Muscle of arm (tissue), 14 donors: ENCODE measurements at places on chromosomes 16 and 17.

DNA sequence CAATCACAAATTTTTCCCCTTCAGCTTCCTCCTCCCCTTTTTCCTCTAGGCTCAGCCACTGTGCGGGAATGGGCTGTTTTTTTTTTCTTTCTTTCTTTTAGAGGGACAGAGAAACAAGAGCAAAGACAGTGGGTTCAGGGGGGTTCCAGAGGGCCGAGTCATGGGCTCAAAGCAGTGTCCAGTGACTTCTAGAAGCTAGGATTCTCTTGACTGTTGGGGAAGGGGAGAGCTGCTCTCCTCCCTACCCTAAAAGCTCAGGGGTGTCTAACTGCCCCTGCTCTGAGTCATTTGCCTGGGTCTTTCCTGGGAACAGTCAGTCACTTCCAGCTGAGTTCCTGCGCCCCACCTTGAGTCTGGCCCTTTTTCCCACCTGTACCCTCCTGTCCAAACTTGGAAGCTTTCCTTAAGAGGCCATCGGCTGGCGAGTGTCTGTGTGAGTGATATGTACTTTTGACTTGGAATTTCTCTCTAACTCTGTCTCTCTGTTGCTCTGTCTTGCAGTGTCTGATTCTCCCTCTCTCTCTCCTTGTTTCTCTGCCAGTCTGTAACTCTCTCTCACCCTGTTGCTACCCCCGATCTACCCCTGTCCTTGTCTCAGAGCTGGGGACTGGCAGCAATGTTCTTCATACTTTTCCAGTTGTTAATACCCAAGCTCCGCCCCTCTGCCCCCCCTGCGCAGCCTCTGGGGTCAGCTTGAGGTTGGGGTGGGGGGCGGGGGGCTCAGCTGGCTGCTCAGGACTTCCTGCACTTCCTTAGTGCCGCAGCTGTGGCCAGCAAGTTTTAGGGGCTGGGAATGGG is 2.4 kb downstream of the THRA start:
- DNase-seq: no peak

GRCh38 chr17:57293077-57293476 is 36.8 kb downstream of the MSI2 start:
- no peak for DNase-seq

DNA sequence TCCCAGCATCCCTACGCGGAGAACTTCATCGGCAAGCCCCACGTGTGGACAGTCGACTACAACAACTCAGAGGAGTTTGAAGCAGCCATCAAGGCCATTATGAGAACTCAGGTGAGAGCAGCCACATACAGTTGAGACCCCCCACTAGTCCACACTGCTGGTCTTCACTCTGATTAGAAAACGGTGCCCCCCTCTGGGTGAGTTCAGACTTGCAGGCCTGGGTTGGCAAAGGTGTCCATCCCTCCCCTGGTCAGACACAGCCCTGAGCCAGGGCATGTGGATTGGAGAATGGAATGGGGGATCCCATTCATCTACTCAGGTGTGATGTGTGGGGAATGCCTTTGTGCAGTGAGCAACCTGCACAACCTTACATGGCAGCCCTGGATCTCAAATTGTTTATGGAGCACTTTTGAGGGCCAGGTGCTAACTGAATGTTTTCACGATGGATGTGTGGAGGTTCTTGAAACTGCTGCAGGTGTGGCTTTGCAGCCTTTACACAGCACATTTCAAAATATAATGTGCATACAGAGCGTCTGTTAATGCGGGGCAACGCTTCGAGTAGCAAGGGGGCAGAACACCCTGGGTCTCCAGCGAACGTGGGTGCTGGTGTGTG is 72.6 kb downstream of the MGAT5B start:
- DNase-seq: no peak

DNA sequence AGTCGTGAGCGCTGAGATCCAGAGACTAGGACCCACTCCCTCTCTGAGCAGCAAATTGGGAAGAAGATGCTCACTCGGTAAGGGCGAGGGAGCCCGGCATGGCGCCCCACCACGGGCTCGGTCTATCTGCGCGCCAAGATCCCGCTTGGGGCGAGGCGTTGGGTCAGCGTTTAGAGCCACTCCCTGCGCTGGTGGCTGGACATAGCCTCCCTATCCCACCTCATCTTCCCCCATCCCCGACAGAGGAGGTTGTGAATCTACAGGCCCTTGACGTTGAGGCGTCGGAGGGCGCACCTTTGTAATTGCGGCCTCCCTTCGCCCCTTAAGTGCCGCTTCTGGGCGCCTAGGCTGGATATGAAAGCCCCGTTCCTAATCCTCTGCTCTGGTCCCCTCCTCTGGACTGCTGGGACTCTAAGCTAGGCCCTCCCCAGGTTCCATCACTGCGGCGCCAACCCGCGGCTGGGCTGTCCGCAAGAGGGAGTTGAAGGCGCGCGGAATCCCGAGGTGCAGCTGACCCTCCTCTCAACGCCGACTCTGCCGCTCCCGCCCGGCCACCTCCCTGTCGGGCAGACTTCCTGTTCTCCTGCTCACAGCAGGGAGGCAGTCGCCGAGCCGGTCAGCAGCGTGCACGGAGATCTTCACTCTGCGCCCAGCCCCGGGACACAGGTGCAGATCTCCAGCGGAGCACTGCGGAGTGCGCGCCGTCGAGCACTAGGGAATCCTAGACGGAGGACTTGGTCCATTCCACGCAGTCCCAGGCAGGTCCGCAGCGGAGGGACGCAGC is 16.1 kb upstream of the HOXB9 start:
- DNase-seq: no peak

GRCh38 chr17:9199571-9200551 is 178.6 kb downstream of the NTN1 start:
- no peak for DNase-seq
